ENCODE measurements at places on chromosomes 1 and 21.

GRCh38 chr1:172928412-172928811, 122.3 kb downstream of the TNFSF18 start:
- DNase-seq: no peak

GRCh38 chr1:9028921-9029705, 2.9 kb upstream of the SLC2A7 start:
- no peak for DNase-seq

- DNase-seq: peak; percentile 71
Observed at GRCh38 chr1:207049974-207050391, 1.0 kb downstream of the YOD1 start.

DNA sequence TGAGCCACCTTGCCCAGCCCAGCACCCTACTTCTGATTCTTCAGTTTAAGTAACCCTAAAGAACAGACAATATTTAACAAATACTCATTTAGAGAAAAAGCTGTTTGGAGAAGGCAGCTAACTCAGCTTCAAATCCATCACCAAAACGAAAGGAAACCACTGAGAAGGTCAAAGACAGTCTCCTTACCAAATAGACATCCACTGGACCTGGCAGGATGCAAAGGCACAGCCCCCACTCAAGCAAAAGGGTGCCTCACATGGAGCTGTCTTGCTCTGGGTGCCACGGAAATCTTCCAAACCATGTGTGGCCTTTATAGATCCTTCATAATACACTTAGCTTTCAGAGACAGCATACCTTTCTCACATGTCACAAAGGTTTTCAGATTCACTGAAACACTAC, 165.5 kb downstream of the RERE start:
- DNase-seq: no peak

GRCh38 chr1:23745515-23745914, 2.2 kb downstream of the ELOA start:
- peak; percentile 56 for DNase-seq

DNA sequence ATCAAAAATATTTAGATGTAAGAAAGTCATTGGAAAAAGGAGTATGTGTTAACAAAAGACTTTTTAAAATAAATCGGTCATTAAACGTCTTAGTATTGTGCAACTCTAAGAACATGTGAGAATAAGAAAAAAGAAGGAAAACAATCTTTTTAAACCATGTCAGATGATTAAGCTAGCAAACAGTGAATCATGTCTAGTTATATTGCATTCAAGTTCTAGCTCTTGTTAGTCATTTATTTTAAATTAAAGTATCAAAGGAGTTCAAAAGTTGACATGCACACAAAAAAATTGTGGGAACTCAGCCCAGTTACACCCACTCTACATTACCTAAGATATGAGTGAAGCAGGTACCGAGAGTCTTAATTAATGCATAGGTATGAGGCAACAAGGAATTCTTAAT, 9.8 kb downstream of the FRRS1 start:
- no peak for DNase-seq

DNA sequence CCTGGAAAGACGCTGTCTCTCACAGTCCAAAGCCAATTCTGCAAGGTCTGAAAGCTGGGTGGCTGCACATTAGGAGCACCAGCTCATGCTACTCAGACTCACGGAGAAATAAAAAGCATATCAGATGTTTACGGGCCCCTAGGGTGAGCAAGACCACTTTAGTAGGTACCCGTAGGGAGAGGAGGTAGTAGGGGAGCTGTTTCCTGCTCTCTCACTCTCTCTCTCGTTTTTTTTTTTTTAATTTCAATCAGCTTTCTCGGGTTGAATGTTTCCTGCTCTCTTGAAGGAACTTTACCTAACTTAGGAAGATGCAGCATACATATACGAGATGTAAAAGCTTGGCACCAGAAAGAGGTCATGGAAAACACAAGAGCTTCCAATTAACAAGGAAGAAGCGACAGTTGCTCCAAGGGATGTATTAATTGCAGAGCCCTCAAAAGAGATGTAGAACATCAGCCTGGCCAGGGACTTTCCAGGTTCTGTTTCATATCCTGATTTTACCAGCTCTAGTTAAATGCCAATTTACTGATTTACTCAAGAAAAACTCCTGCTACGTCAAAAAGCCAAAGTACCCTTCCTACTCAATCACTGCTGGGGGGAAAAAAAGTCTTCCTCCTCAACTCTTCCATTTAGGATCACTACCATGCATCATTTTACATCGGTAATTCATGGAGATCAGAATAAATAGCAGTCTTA, 3.1 kb downstream of the LORICRIN start:
- DNase-seq: no peak

- no peak for DNase-seq
Observed at GRCh38 chr1:97827887-97828286, 92.9 kb downstream of the DPYD start.

DNA sequence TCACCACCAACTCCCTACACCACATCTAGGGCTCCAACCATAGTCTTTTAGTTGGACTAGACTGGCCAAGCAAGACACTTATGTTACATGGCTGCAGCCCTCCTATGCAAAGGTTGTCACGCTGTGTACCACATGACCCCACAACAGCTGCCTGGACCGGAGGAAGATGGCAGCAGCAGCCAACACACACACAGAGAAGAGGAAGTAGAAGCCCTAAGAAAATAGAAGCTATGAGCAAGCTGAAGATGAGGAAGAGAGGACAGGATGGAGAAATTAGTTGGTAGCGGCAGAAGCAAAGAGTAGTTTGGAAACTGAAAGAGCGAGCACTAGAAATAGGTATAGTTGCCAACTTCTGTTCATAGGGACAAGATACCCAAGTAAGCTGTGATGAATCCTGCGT, 60.8 kb upstream of the RALGPS2 start:
- no peak for DNase-seq

DNA sequence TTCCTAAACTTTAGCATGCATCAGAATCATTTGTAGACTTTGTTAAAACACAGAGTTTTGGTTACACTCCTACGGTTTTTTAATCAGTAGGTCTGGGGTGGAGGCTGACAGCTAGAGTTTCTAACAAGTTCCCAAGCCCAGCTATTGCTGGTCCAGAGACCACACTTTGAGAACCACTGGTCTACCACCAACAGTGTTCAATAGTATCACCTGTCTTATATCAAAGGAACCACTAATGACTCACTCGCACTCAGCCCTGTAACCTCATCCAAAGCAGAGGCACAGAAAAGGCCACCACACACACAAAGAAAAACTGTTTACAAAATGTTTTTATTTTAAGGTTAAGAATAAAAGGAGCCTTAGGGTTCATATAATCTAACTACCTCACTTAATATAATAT, 68.7 kb downstream of the HIVEP3 start:
- DNase-seq: no peak

DNA sequence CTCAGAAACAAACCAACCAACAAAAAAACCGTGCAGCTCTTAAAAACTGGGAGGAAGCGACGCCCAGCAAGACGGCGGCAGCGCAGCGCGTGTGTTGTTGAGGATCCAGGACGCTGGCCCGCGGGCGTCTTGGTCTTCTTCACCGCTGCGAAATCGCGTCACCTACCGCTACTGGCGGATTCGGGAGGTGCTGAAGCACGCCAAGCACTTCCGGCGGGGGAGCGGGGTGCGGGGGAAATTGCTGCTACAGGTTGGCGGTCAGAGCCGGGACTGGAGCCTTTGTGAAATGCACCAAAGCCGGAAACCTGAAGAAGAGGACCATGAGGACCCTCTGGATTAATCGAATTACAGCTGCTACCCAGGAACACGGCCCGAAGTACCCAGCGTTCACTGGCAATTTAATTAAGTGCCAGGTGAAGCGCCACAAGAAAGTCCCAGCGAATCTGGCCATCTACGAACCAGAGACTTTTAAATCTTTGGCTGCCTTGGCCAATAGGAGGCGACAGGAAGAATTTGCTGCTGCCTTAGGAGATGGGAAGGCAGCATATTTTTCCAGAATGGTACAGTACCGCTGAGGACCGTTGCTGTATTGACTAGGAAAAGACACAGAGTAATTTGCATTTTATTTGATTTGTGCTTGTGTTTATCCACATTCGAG, 11.9 kb upstream of the RIPPLY3 start:
- no peak for DNase-seq

GRCh38 chr1:84365225-84366221, 32.8 kb upstream of the DNASE2B start:
- peak; percentile 88 for DNase-seq

GRCh38 chr1:183185941-183186490, at the start of gene LAMC2:
TSS of gene LAMC2 (plus strand) at chr1:183186264. CDS start at chr1:183186353, 89 bp downstream.
- peak; percentile 80 for DNase-seq

GRCh38 chr1:241592273-241592958, 47.8 kb downstream of the CHML start:
- DNase-seq: peak; percentile 41

DNA sequence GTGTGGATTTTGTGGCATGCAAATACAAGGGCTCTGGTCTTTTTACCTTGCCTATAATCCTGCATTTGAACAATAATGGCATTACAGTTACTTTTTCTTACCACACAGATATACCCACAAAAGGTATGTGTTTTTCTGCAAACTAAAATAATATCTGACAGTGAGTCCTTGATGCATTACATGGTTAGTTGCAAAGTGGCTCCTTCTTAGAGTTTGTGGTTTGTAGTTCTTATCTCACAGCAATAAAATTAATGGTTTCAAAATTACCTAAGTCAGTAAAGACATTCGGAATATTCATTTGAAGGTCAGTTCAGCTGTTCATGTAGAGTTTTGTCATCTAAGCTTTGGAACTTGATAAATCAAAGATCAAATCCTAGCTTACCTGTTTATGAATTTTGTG, 43.5 kb downstream of the SNX7 start:
- DNase-seq: no peak

- DNase-seq: no peak
Observed at GRCh38 chr1:95554408-95554807, 320.4 kb downstream of the RWDD3 start.
